GM04504 (cell line): ENCODE measurements at places on chromosomes 11 and 22.

- DNase-seq, result no peak
Observed at GRCh38 chr22:35686298-35686697, 31.4 kb upstream of the APOL5 start.

DNA sequence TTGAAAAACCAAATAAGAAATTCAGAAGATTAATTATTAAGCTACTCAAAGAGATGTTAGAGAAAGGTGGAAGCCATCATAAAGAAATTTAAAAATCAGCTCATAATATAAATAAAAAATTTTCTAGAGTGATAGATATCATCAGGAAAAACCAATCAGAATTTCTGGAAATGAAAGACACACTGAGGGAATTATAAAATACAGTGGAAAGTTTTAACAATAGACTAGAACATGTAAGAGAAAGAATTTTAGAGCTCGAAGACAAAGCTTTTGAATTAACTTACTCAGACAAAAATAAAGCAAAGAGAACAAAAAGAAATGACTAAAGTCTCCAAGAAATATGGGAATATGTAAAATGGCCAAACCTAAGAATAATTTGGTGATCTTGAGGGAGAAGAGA is 1926.9 kb upstream of the RAG2 start:
- no peak for DNase-seq

- DNase-seq, result no peak
Observed at GRCh38 chr11:43872995-43873394, 7.6 kb upstream of the ALKBH3 start.

- no peak for DNase-seq
Observed at GRCh38 chr22:30313527-30314363, 13.0 kb downstream of the TBC1D10A start.

DNA sequence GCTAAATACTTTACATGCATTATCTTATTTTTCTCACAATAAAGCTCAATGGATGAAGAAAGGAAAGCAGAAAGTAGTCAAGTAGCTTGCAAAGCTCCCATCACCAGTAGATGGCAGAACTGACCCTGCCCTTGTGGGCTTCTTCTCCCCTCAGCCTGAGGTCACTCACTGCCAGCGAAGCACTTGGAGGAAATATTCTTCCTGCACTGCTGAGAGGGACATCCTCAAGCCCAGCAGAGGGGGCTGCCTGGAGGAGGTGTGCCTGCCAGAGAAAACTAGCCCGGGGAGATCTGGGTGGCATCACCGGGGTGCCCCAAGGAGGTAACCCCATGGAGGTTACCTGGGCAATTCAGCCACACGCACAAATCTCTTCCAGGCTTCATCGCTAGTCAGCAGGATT is 6.6 kb downstream of the APOL4 start:
- no peak for DNase-seq
